DMS53 (cell line): ENCODE measurements at places on chromosomes 1 and 21.
A peak's percentile ranks its signal among the peaks of the same experiment; 100 is the strongest.

DNA sequence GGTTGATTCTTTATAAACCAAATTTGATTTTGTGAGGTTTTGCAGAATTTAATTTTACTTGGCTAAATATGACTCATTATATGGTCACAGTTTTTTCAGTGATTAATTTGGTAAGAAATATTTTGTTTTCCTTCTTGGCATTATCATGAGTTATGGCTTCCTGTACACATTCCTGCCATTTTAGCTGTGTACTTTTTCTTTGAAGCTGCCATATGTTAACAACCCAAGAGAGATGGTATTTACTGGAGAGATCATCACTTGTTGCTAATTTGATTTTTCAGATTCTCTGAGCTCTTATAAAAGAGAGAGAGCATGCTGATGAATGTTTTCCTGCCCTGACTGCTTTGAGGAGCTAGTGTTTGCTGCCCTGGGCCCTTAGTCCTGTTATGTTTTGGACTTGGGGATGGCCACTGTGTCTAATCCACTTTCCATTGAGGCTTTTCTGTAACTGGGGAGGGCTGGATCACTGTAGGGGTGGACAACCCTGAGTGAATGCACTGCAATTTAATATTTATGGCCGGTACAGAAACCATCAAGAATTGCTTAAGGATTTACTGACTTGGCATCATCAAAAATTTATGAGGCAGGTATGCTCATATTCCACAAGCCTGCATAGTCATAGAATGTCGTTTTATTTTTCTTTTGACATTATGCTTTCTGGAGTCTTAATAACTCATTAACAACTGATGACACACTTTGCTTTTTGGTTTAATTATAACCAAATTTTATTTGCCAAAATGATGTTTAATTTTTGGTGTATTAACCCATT, 200.9 kb downstream of the DISC1 start:
- DNase-seq = no peak

DNA sequence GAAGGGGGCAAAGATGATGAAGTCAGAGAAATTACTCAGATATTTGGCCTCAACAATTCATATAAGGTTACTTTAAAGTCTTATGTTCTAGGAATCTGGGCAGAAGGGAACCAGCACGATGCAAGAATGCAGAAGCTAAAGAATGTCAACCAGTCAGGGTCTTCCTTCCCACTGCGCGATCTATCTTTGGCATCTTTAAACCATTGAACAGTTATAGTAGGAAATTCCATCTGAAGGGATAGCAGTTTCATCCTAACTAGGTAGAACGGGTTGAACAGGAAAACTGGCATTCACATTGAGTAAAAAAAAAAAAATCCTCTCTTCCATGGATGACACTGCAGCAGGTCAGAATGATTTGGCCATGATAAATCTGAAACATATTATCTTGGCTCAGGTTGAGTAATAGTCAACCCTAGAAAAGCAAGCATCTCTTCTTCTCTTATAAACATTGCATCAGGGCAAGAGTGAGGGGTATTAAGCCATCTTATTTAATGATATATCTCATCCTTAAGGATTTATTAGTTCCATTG, 6.3 kb downstream of the CRCT1 start:
- DNase-seq = no peak

DNA sequence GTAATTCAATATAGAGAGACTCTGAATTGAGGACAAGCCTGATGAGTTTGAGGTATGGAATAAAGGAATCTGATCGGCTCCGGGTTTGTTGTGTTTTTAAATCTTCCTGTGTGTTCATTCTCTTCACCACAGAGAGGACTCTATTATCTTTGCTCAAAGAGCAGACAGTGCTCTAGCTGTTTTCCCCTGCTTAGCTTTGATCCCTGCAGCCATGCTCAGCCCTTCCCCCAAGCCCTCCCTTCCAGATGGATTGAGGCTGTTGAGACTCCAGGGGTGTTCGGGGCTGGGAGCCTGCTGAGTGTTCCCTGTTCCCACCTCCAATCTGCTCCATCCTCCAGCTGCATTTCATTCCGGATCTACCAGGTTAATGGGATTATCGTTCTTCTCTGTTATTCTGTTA, 74.2 kb upstream of the CXADR start:
- no peak for DNase-seq

DNA sequence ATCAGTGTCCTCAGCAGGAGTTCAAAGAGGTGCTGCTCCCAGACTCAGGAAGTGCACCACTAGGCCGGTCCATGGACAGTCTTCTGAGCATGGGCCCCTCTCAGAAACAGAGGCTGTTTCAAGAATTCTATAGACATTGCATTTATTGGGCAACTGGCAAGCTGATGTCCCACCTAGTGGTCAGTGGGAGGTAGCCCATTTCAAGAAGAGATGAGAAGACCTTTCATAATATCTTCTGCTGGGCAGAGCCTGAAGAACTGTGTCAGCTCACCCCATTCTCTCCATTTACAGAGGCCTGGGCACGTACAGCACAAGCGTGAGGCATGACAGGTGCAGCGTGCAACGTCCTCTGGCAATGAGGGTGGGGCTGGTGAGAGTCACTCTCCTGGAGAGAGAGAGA, 216.0 kb downstream of the DYRK1A start:
- peak; percentile 50 for DNase-seq

- no peak for DNase-seq
These were observed 101.5 kb downstream of the PLA2G4A start for GRCh38 chr1:186930238-186930637.

GRCh38 chr1:107547363-107548155, 406.7 kb downstream of the NTNG1 start:
- no peak for DNase-seq

DNA sequence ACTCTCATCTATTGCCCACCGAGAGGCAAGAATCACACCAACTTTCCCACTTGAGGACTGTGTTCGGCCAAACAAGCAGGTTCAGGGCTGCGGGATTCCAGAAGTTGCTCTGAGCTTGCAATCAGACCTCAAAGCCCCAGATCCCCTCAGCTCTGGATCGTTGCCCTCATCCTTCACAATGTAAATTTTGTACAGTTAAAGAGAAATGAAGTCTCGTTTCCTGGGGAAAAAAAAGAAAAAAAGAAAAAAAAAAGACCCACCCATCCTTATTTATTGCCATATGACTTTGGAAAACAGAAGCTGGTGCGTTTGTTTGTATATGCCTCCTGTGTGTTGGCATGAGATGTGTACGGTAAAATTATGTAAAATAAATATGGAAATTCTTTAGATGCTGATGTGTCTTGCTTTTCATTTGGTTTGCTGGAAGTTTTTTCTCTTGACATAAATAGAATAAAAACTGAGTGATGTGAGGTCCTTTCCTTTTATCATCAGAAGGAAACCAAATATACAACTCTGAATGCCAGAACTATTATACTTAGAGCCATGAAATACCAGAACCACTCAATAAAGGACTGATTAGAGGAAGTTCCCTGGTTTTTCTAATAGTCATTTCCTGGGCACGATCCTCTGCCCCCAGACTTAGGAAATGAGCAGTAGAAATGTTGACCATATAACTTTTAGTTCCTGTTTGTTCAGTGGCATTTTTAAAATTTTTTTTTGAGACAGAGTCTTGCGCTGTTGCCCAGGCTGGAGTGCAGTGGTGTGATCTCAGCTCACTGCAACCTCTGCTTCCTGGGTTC, 48.7 kb downstream of the LHX4 start:
- DNase-seq = no peak

DNA sequence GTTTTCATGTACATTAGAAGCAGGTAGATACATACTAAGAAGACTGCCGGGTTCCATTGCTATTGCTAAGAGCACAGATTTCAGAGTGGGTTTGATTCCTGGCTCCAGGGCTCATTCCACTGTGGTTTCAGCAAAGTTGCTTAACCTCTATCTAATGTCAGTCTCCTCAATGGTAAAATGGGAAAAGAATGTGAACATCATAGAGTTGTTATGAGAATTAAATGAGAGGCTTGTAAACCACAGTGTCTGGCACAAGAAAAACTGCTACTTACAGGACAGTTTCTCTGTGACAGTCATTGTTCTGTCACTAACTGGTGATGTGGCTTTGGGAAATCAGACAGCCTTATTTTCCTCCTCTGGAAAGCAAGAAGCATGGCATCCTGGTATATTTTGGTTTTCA, 10.7 kb upstream of the PLXNA2 start:
- no peak for DNase-seq

- no peak for DNase-seq
These were observed 1.3 kb downstream of the TAF5L start for GRCh38 chr1:229624521-229625070.

DNA sequence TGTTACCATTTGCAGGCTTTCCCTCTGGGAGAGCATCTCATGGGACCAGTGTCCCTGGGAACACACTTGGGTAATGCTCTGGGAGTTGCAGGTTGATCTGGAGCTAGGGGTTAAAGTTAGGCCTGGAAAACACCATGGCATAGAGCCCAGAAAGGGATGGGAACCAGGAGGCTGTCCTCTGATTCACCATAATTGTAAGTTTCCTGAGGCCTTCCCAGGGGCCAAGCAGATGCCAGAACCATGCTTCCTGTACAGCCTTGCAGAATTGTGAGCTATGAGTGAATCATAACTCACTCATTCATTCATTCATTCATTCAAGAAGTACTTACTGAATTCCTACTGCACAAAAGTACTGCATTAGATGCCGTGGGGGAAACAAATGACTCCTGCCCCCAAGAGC, 50.0 kb downstream of the LACTBL1 start:
- DNase-seq = no peak

DNA sequence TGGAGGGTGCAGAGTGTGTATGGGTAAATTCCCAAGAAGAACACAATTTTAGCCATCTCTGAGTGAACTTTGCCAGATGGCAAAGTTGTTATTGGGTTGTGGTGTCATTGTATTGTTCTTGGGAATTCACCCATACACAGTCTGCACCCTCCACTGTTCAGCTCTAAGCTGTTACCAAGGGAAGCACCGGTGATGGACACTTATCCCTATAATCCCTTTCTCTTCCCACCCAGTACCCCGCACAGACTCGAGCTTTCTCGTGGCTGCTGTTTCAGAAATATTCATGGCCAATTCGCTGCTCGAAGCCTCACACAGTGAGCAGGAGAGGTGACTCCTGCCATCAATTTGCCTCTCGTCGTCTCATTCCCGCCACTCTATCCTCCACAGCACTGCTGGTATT, 95.7 kb upstream of the PALMD start:
- DNase-seq = no peak

GRCh38 chr21:42654179-42654912, 925 bp downstream of the PDE9A start:
- peak; percentile 63 for DNase-seq

DNA sequence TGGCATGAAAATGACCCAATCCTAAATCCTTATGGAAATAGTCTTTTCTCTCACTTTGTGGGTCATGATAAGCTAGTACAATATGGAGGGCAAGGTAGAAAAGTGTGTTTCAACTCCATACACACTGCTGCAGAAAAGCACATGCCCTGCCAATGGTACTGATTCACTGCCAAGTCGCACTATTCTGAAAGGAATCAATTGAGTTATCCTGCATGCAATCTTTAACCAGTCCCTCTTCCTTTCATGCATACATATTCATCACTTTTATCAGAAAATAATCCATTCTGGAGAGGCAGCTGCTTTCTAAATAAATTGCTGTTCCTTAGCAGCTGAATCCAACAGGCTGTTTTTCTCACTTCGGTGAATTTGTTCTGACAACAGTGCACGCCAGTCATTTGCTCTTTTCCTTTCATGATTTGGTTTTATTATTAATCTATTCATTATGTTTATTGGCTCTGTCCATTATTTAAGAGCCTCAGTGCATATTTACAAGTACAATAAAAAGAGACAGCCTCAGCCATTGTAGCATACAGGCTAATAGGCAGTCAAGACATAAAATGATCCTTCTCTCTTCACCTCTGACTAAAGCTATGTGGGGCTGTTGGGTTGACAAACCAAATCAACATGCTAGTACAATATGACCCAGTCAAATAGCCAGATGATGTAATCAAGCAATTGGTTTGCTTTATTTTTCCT, 108.8 kb downstream of the CHD1L start:
- no peak for DNase-seq

DNA sequence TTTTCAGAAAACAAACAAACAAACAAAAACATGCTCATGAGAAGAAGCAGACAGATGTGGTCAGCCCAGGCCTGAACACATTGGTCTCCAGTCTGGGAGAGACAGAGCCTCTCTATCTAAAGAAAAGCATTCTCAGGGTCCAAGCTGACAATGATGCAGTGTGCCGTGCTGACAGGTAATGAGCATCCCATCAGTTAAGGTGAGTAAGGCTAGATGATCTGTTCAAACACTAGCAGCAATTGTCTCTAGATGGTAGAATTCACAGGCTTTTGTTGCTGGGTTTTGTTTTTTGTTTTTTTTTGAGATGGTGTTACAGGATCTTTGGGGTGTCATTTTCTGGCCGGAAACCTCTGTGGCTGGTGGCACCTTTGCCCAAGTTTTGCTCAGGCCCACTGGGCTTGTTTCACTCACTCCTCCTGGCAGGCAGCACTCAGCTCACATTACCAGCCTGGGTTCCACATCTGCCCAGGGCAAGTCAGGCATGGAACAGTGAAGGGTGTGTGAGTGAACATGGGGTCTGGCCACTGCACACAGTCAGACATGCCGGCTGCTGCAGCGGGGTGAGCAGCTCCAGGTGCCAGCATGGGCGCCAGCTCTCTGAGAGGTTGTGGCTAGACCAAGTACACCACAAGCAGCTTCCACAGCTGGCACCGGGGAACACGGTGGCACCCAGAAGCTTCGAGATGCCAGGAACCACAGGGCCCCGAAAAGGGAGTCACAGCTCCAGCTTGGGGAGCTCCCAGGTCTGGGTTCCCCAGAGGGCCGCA, 2.5 kb upstream of the C1QA start:
- no peak for DNase-seq

GRCh38 chr1:62288224-62288623, 31.0 kb downstream of the KANK4 start:
- no peak for DNase-seq

DNA sequence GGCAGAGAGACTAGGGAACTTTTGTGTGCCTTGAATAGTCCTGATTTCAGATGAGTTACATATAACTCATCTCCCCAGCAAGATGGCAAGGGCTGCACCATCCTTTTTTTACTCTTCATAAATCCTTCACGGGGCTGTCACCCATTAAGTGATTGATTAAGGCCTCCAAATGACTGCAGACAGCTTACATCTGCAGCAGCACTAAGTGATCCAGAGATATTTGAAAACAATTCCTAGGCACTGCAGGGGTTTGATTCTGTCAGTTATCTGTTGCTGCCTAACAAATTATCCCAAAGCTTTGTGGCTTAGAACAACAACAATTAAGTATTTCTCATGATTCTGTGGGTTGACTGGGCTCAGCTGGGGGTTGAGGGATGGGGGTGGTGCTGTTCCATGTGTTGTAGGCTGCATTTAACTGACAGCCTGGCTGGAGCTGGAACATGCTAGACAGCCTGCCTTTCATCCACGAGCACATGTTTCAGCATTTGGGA, 19.3 kb downstream of the TEX38 start:
- no peak for DNase-seq

DNA sequence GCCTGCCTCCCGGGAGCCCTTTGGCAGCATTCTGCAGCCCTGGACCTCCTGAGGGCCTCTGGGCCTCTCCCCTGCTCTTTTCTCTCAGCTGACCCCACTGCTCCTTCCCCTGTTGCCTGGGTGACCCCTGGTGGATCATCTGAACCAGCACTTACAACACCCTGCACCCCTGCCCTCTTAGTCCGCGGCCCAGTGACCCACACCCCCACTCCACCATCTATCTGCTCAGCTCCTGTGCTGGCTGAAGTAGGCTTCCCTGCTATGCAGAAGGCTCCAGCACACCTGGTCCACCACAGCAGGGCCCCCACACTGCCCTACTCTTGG, 74.0 kb downstream of the DMRTA2 start:
- DNase-seq = no peak

GRCh38 chr1:208088319-208088718, 155.9 kb downstream of the PLXNA2 start:
- no peak for DNase-seq

- no peak for DNase-seq
These were observed 23.1 kb downstream of the NEK2 start for GRCh38 chr1:211652371-211652770.

- DNase-seq = no peak
These were observed 43.6 kb upstream of the EDN2 start for GRCh38 chr1:41528106-41528505.
